AG04449 (cell line): ENCODE measurements at places on chromosomes 6 and 20.

GRCh38 chr20:11686195-11686594 is 231.5 kb upstream of the BTBD3 start:
- no peak for DNase-seq

DNA sequence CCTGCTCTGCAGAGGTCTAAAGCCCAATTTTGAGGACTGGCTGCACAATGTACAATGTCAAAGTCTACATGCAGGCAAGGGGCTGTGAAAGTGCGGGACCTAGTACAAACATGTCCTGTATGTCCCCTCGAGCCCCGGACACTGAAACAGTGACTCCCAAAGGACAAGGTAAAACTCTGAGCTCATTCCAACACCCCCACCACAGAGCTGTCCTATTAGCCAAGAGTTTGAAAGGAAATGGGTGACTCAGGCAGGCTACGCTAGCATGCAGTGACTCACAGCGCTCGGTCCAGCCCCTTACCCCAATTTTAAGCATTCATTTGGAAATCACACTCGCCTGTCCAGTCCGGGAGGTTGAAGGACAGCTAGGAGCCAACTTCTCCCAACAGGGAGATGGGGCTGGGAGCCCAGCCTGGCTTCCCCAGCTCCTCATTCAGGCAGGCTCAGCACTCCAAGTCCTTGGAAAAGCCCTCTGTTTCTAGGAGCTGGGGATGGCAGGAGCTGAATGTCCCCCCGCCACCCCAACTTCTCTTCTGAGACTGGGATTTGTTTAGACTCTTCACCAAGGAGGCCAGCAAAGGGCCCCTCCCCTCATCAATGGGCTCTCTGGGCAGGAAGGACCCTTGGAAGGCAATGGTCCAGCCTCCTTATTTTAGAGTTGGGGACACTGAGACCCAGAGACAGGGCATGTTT is 3.9 kb downstream of the SDC4 start:
- no peak for DNase-seq

- DNase-seq, result no peak
Measured at GRCh38 chr6:68343901-68344300, 291.2 kb upstream of the ADGRB3 start.

- no peak for DNase-seq
Measured at GRCh38 chr6:36805096-36805797, 34.0 kb downstream of the CPNE5 start.

DNA sequence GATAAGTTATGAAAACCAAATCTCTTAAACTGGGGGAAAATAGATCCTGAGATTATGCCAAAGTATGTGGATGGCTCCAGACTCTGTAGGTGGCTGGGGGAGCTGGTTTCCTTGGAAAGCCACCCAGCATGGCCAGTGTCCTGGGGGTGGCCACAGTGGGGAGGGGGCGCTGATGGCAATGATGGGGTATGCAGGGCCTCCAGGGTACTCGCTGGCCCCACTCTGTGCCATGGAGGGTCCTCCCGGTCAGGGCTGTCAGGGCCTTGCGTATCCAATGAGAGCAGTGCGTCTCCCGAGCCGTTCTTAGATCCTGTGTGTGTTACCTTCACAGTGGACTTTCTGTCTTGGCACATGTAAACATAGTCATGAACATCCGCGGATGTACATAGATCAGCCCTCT is 152.8 kb downstream of the TMEM242 start:
- DNase-seq, result no peak

GRCh38 chr6:29679962-29680361 is 990 bp downstream of the ZFP57 start:
- no peak for DNase-seq

DNA sequence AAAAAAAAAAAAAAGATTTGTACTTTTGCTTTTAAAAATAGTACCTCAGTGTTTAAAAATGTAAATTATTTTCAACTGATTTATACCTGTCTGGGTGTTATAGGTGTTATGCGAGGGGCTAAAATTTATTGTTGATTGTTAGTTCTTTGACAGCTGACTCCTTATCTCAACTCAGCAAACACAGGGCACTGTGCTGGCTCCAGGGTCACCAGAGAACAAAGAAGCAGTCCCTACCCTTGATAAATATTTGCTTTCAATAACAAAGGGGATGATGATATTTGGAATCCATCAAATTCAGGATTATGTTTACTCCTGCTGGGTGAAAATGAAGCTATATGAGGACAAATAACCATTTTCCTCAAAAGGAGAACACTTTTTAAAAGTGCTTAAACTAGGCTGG is 34.2 kb upstream of the KAT14 start:
- DNase-seq, result no peak
